ENCODE measurements at places on chromosomes 3 and 15.
A peak's percentile ranks its signal among the peaks of the same experiment; 100 is the strongest.

GRCh38 chr3:30952786-30953185 lies 58.3 kb upstream of the GADL1 start:
- DNase-seq: no peak

GRCh38 chr3:58391156-58391865 lies 42.3 kb downstream of the PDHB start:
- no peak for DNase-seq

DNA sequence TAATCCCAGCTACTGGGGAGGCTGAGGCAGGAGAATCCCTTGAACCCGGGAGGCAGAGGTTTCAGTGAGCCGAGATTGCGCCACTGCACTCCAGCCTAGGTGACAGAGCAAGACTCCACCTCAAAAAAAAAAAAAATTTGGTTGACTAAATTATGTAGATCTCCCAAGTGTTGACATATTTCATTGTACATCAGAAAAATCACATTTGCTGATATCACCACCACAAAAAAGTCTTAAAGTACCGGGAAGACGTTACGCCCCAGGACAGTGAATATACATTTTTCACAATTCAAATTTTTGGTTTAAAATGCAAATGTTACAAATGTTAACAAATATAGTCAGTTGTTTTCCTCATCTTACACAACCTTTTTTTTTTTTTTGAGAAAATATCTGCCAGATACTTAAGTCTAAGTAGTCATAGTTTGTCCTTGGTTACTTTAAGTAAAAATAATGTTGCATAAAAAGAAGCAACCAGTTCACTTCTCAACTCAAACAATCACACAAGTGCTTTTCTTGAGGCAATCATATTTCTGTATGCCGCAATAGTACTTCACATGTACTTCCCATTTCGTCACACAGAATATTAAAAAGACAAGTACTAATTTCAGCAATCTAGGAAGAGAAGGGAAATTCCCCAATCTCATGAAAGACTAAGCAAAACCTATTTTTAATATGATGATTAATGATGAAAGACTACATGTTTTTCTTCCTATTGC lies 41.0 kb upstream of the TCF12 start:
- no peak for DNase-seq

DNA sequence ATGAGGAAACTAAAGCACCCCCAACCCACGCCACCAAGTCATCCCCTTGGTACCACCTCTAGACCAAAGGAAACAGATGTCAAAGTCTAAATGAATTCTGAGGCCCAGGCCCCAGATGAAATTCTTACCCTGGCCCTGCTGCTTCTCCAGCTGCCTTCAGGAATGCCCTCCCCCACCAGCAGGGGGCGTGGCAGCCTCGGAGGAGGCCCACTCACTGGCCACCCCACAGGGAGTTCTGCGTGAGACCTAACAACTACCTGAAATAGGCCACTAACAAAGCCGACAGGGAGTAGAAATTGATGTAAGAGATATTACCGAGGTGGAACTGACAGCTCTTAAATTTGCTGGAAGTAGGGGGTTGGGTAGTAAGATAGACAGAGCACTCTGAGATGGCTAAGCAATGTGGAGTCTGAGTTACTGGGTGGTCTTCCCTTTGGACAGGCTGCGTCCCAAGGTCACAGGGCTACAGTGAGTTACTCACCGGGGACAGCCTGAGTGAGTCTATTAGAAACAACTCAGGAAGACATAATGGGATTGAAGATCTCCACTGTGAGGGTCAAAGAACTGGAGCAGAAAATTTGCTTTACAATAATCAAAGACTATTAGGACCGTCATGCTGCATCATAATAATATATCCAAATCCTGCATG lies 240.7 kb downstream of the SHOX2 start:
- DNase-seq: peak; percentile 36

DNA sequence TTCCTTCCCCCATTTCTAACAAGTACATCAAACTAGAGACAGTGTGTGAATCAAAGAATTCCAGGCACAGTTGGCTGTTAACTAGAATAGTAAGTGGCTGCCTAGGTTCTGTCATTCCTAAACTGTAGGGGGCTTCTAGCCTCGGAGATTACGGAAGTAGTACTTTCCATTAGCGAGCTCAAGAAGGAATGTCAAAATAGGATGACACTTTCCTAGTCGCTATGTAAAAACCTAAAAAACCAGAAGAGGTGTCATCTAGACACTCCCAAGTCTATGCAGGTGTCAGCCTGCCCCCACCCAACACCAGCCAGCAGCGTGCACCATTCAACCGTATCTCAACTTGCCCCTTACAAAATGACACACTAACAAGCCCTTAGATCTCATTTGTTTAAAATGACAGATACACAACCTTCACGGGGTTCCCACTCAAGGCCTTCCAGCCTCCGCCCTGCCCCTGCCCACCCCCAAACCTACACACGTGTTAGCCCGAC lies 874 bp downstream of the INO80 start:
- DNase-seq: peak; percentile 68

DNA sequence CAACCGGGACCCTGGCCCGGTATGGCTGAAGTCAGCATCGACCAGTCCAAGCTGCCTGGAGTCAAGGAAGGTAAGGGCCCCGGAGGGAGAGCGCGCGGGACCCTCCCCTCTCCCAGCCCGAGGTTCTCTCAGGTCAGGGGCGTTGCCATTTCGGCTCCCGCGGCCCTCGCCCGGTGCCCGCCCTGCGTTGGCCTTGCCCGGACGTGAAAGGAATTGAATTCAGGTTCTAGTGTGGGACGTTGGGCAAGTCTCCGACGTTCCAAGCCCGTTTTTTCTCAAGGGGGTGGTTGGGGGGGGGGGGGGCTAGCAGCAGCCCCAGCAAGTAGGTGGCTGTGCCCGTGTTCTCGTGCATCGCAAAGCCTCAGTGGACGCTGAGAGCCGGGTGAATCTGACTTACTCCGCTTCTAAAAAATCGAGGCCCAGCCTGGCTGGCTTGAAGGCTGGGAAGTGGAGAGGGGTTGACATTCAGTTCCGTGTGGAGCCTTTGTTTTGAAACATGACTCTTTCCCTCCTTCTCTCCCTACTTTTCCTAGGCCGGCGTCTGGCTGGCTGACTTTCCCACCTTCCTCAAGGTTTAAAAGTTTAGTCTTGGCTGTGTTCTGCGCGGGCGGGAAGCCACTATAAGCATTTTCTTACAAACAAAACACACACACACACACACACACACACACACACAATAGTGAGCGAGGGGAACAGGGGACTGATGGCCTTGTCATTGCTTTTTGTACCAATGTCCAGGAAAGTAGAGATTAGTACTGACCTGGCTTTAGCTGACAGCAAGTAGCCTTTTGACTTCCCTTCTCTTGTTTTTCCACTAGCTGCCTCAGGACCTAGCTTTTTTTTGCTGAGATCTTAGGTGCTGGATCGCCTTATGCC lies at the start of gene UTS2B:
TSS of gene UTS2B (minus strand) at position 873 of the 876 bp plus-strand sequence. CDS start 48,337 bp downstream, outside the sequence.
- peak; percentile 66 for DNase-seq

DNA sequence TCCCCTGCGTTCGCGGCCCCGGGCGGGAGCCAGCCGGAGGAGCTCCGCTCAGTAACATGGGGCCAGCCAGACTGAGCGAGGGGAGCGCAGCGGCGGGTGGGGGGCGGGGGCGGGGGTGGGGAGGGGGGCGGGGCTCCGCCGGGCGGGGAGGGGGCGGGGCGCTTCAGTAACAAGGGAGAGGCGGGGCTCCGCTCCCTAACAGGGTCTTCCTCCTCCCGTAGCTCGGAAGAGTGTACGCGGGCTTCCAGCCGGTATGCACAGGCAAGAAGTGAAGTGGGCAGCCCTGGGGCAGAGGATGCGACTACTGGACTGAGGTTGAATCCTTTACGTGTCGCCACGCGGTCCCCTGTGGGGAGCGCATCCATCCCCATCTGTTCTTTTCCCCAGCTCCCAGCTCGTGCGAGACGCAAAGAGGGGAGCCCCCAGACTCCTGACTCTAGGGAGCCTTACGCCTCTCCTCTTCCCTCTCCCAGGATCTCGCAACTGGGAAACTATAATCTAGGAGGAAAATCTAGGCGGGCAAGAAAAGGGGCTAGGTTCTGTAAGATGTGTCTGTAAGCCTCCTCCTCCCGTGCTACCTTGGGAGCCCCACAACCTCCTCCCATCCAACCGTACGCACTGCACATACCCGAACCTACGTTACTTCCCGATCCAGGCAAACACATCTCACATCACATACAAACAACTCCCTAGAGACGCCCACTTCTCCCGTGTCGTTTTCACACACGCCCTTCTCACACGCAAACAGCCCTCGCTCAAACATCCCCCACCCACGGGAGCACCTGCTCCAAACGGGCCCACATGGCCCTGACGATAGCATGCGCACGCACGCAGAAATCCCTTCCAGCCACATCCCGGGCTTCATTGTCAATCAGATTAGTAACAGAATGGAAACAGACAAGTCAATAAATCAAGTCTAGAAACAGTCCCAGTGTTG lies at the start of gene SHF:
TSS of gene SHF (minus strand) at position 73 of the 937 bp plus-strand sequence. CDS start at position 58, 15 bp downstream.
- DNase-seq: peak; percentile 37
